ENCODE measurements at places on chromosomes 7 and 10.

DNA sequence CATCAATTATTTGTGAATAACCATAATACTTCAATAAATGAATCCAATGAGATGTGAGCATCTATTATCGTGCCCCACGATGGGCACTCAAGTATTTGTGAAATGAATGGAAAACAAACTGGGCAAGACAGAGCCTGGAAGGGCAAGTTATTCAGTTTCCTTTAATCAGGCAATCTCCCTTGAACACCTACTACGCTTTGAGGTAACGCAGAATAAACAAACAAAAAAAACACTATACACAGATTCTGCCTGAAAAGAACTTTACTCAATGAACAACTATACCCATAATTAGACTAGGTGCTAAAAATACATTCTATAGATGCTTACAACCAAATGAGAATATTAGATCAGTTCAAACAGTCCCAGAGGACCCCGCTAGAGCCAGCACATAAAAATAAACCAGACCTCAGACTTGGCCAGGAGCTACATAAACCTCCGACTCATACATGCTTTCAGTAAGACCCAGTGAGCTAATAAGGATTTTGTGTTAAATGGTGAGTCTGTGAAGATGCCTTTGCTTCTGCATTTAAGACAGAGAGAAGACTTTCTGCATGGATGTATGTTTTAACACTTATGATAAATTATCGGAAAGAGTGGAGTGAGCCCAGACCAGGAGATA is 121.3 kb downstream of the MPP7 start:
- DNase-seq, result no peak

GRCh38 chr10:90352288-90352687 is 505.6 kb downstream of the HTR7 start:
- DNase-seq, result no peak

DNA sequence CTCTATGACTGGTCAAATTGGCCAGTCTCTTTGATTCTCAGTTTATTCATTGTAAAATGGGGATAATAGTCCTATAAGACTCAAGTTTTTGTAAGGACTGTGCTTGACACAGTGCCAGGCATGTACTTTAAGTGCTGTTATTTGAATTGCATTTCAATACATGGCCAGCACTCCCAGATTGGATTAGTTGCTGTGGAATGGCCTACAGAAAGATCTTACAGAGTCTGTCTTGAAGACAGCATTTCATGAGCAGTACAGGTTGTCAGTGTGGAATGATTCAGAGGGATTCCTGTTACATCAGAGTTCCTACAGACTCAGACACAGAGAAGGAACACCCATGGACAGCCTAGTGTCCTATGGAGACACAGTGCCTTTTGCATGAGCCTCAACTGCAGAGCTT is 238.1 kb upstream of the BMPER start:
- DNase-seq, result no peak

- DNase-seq, result no peak
Measured at GRCh38 chr10:99537989-99538917, 5.5 kb downstream of the NKX2-3 start.
